Osteocyte (in vitro differentiated cells): ENCODE measurements at places on chromosomes 1 and 21. TPM values are rescaled to one million over a fixed set of nuclear protein-coding genes. Genes with fewer than 3 reads are reported as not detected.

GRCh38 chr1:192809307-192810252 is 741 bp downstream of the RGS2 start:
- no peak for DNase-seq

Gene TLR5
- total RNA-seq, result not detected in 2 replicates

DNA sequence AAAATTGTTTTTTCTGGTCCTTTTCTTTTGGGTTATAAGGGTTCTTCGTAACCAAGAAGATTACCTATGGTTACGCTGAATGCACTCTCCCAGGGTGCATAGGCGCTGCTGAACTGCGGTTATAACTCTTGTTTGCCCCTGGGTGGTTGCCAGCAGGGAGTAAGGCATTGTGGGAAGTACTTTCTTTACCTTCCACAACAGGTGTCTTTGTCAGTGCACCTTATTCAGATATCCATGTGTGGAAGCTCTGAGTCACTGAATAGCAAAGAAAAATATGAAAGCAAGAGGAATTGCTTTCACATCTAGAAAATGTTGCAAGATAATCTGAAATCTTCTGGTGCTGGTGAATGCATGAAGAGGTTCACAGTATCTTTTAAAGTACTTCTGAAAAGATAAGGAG is 124.4 kb upstream of the CACYBP start:
- no peak for DNase-seq

GRCh38 chr1:211667065-211667617 is 8.3 kb downstream of the NEK2 start:
- DNase-seq, result no peak

Gene TGFB2
- total RNA-seq, result 175 and 184 TPM in 2 replicates

GRCh38 chr1:32219022-32219421 is 3.1 kb downstream of the TMEM234 start:
- no peak for DNase-seq

DNA sequence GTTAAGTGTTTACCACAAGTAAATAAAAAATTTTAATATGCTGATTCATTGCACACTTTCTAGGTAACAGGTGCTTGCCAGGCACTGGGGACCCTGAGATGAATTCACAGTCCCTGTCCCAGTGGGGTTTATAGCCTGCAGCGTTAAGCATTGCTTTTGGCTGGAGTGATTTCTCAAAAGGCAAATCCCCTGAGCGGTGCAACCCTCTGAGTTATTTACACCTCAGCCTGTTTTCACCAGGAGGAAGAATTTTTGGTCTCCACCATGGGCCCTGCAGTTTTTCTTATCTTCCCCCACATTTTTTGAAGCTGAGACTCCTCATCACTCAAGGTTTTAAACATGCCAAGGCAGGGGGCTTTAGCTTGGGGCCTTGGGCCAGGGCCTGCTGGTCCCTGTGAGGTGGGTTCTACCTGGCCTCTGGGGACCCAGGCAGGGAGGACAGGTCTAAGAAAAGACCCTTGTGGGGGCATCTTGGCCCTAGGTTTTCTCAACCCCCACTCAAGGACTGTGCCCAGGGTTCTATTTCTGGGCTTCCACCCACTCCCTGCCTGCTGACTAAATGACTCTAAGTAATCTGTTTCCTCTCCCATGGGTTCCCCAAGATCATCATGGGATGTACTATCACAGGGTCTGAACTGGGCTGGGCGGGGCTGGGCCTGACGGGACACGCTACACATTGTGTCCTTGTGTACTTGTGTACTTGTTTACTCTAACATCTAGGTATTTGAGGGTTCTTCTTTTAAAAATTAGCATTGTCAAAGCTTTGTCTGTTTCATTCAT is 10.2 kb upstream of the CHIT1 start:
- DNase-seq, result peak; percentile 54

Gene CYP4A22
- total RNA-seq, result not detected in 2 replicates

DNA sequence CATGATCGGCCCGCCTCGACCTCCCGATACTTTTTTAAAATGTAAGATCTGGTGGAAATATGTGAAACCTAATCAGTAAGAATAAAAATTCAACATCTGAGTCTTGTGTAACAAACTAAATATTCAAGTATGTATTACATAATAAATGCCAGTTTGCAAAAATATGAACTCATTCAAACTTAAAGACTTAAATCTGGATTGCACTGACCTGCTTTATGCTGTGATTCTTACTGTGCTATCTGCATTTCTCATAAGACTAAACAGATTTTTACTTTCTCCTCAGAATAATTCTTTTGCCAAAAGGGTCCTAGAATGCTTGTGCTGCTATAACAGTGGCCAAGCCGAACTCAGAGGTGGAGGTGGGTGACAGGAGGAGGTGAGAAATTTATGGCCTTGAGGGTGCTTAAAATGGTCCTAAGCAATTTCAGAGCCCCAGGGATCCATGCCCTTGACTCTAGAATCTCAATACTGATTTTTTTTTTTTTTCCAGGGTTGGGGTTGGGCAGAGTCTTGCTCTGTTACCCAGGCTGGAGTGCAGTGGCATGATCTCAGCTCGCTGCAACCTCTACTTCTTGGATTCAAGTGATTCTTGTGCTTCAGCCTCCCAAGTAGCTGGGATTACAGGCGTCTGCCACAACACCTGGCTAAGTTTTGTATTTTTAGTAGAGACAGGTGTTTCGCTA is 38.2 kb downstream of the IL23R start:
- DNase-seq, result no peak

GRCh38 chr1:15531682-15532081 is 5.0 kb downstream of the DNAJC16 start:
- DNase-seq, result no peak

Gene CYP4B1
- not detected in 2 replicates for total RNA-seq

Gene ADAM30
- not detected in 2 replicates for total RNA-seq

- DNase-seq, result no peak
These were observed 14.8 kb upstream of the SLC27A3 start for GRCh38 chr1:153760440-153760839.

Gene PRR9
- not detected in 2 replicates for total RNA-seq

DNA sequence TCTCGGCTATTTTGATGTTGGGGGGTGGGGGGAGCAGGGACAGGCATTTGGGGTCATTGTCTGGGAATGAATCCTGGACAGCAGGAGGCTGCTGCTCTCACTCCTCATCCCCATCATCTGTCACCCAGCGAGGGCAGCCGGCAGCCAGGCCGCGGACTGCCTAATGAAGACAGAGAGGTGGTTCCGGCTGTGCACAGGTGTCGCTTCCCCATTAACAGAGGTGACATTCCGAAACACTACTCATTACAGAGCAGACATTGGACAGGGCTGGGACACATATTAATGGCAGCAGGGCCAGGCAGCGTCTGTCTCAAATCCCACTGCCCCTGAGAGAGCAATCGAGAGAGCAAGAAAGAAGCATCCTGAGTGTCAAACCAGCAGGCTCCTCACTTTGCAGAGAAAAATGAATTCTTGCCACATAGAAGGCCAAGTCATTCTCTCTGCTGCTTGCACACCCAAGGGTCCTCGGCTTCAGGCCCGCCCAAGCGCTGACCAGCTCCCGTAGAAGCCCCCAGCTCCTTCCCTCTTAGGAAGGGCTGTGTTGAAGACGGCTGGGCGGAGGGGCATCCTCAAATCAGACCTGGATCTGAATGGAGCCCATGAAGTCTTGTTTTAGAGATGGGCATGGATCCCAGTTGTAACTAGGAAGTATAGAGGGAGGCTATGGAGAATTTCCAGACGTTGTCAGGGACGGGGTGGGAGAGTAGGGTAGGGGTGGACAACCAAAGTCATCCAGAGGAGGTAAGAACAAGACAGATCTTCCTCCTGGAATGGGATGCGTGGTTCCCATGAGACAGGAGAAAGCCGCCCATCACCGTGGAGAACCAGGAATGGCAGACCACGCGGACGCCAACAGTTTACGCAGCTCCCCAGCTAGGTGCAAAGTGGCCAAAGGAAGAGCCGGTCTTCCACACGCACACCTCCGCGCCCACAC is 8.2 kb upstream of the LEMD1 start:
- no peak for DNase-seq

- no peak for DNase-seq
These were observed 10.8 kb downstream of the PIGP start for GRCh38 chr21:37061926-37062592.

- no peak for DNase-seq
These were observed 174.3 kb upstream of the DUSP10 start for GRCh38 chr1:221916176-221916575.

GRCh38 chr1:18743233-18743632 is 112.6 kb downstream of the PAX7 start:
- DNase-seq, result no peak

Gene CFAP141
- not detected in 2 replicates for total RNA-seq

DNA sequence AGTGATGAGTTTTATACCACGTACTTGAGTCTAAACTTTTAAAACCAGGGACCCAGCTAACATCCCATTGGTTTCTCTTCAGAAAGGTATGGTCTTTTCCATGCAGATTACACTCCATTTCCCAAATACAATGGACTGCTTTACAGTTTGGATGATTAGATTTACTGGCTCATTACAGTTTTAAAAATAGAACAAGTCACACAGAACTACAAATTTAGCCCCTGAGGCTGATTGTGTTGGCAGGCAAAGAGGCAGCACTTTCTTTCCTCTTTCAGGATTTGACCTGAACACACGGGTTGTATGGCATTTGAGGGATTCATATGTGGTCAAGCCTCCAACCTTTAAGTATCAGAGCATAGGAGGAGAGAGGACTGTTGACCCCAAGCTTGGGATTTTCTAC is 21.8 kb upstream of the VTCN1 start:
- no peak for DNase-seq

GRCh38 chr1:195617106-195617505 is 991.1 kb downstream of the KCNT2 start:
- no peak for DNase-seq

DNA sequence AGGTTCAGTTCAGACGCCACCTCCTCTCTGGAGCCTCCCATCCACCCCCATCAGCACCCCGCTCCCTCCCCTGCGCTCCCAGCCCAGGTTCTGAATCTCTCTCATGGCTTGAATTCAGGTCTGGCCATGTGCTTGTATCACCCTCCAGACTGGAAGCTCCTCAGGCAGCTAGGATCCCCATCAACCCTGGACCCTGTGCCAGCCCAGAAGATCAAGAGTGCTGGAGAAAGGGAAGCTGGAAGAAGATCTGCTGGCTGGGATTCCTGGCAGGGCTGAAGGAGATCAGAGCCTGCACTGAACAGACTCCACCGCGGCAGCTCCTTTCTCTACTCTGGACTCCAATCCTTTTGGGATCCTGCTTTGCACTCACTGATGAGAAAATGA is 11.7 kb upstream of the TINAGL1 start:
- DNase-seq, result no peak

Gene TMEM52
- total RNA-seq, result 1.5 TPM in 1 of 2 replicates, not detected in the other

Gene MARK1
- 1.2 and 1.8 TPM in 2 replicates for total RNA-seq

Gene RPAP2
- total RNA-seq, result 29.0 and 32.6 TPM in 2 replicates

Gene SLC35D1
- total RNA-seq, result 9.6 and 10.1 TPM in 2 replicates

Gene SIM2
- 0.86 and 1.5 TPM in 2 replicates for total RNA-seq

GRCh38 chr1:196538473-196538872 is 69.8 kb downstream of the KCNT2 start:
- DNase-seq, result no peak

GRCh38 chr21:34592120-34592955 is 22.6 kb downstream of the RCAN1 start:
- DNase-seq, result no peak

DNA sequence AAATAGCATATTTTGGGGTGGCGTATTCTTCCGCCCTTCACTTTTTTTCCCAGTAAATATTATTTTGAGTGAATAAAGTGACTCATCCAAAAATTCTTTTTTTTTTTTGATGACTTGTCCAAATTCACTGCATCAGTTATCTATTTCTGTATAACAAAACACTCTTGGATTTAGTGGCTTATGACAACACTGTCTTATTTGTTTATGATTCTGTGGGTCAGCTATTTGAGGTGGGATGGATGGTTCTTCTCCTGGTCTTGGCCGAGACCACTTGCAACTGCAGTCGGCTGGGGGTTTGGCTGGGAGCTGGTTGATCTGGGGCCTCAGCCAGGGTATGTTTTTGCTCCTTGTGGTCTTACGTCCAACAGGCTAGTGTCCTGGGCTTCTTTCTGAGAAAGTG is 39.9 kb upstream of the SRSF10 start:
- DNase-seq, result no peak

- DNase-seq, result no peak
These were observed 38.7 kb downstream of the CFH start for GRCh38 chr1:196690582-196690981.

GRCh38 chr1:215568299-215568692 is 1.2 kb downstream of the KCTD3 start:
- no peak for DNase-seq

Gene C1orf53
- total RNA-seq, result 2.1 and 2.6 TPM in 2 replicates

- no peak for DNase-seq
These were observed 7.0 kb downstream of the EPB41 start for GRCh38 chr1:28921286-28921869.

GRCh38 chr1:37922767-37923550 is 23.9 kb downstream of the INPP5B start:
- no peak for DNase-seq

Gene CD53
- total RNA-seq, result not detected in 2 replicates

Gene ACTL8
- not detected in 2 replicates for total RNA-seq

DNA sequence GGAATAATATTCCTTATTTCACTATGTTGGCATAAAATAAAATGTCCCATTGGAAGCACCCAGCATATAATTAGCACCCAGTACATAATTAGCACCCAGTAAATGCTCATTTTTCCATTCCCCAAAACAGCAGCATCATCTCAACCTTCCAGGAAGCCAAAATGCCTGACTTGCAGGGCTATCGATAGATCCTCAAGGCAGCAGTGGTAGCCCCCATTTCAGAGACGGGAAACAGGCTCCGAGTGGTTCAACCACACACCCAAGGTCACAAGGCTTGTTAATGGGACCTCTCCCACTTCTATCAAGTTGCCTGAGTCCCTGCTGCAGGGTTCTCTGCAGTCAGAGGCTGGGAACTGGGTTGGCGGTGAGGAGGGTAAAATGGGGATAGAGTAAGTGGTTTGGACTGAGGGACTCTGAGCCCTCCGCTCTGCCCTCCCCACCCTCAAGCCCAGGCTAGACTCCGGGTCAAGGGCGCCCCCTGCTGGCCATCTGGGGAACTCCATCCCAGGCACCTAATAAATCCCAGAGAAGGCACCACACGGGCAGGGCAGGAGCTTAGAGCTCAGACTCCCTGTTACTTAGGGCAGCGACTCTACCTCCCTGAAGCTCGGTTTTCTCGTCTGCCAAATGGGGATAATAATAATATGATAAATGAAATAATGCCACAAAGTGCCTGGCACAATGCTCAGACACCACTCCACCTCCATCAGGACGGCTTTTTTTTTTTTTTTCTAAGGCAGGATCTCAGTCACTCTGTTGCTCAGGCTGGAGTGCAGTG is 21.9 kb upstream of the LAPTM5 start:
- DNase-seq, result peak; percentile 94

Gene OR2T27
- total RNA-seq, result not detected in 2 replicates

DNA sequence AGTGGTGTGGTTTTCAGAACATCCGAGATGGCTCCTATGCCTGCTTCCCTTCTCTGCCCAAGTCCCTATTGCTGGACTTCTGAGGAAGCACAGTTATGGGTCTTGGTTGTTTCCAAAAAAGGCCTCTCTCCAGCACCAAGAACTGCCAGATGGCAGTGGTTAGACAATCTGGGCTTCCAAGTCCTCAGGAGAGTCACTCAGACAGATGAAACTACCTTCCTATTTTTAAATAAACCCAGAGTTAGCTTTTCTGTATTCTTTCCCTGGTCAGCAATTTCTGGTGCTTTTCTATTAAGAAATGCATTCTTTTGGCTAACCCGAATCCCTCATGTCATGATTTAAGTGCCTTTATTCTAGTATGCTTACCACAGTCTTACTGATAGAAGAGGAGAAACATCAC is 245.9 kb downstream of the PRDM2 start:
- DNase-seq, result peak; percentile 38

- no peak for DNase-seq
These were observed 13.5 kb downstream of the MOV10 start for GRCh38 chr1:112687785-112688496.

Gene TCHHL1
- total RNA-seq, result not detected in 2 replicates

Gene SYPL2
- total RNA-seq, result 0.59 and 1.1 TPM in 2 replicates

Gene SSBP3
- total RNA-seq, result 56.4 and 68.1 TPM in 2 replicates
